ENCODE measurements at places on chromosomes 1 and 21.

GRCh38 chr1:198467907-198468306 is 72.6 kb downstream of the ATP6V1G3 start:
- DNase-seq = no peak

DNA sequence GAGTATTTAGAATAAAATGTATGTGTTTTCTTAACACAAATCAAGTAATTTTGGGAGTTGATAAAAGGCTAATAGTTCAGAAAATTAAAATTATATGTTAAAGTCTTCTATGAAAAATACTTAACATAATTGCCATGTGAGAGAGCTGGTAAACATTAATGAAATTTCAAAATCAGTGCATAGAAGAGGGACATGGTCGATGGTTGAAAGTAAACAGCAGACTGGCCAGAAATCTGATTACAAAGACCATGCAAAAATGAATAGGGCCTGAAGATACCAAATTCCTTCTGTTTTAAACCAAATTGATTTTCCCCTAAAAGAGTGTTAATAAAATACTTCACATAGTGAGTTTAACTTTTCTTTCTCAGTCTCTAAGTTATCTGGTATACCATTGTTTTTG is 128.3 kb downstream of the GABPA start:
- no peak for DNase-seq

GRCh38 chr1:51499694-51500093 is 19.4 kb downstream of the EPS15 start:
- DNase-seq = no peak

- no peak for DNase-seq
These were observed 1.4 kb upstream of the DENND2C start for GRCh38 chr1:114671011-114671938.

DNA sequence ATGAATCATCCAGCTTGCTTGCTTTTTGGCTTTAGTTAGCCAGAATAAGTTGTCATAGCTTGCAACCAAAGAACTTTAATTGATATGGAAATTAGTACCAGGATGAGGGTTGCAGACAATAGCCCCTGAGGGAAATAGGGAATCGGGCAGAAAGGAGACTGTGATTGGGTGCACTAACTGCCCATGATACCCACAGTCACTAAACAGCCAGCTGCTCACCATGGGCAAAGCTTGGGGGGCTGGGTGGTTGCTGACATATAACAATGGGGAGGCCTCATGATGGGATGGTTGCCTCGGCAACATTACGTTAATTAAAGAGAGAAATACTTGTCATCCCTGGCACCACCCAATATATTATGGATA is 17.8 kb upstream of the PLA2G2E start:
- DNase-seq = no peak

DNA sequence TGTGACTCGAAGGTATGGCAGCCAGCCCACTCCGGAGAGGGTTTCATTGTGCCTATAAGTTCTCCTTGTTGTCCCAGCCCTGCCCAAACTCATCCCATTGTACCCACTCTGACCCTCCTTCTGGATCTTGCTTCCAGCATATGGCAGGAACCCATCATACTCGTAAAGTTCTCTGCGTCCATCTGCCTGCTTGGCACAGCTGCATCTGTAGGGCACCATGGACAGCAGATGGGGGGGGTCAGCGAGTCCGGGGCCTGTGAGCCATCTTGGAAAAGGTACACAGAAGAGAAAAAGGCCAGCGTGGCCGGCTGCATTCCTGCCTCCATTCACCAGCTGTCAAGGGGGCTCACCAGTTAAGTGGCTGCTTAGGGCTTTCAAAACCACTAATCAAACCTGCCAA is 94.9 kb upstream of the IGSF21 start:
- peak; percentile 64 for DNase-seq

DNA sequence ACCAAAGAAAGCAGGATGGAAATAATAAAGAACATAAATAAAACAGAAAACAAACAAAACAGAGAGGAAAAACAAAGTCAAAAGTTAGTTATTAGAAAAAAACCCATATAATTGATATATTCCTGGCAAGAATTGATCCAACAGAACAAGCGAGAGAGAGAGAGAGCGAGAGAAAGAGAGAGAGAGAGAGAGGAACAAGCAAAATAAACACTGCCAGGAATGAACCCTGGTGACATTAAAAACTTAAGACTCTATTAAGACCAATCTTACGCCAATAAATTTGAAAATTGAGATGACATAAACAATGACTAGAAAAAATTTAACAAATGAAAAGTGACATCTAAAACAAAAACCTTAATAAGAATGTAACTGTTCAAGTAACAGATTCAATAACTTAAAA is 64.1 kb downstream of the COP1 start:
- DNase-seq = no peak

DNA sequence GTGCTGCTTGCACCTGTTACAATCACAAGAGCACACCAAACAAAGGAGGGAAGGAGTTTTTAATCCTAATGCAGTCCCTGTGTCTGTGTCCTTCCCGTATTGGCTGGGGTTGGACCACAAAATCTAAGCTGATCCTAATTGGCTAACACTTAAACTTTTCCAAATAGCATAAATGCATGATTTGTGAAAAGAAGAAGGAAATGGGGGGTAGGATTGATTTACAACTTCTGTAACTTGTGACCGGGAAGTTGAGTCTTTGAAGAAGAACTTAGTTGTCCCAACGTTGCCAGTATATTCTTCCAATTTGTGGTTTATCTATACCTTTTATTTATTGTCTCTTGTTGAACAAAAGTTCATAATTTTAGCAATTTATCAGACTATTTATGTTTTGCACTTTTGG is 11.8 kb upstream of the IPP start:
- no peak for DNase-seq

DNA sequence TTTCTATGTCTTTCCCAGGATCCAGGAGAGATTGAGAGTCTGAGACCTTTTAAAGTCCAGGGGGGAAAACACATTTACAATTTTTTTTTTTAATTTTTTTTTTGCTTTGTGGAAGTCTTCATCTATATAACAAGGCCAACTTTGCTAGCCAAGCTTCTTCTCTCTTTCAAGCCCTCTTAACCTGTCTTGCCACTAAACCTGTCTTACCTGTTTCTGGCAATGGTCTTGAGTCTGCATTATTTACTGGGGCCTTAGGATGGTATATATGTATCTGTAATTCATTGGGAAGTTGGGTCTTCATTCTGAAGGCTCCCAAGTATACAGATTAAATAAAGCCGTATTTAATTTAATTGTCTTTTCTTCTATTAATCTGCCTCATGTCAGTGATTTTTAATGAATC is 750.9 kb upstream of the B3GALT2 start:
- DNase-seq = no peak

DNA sequence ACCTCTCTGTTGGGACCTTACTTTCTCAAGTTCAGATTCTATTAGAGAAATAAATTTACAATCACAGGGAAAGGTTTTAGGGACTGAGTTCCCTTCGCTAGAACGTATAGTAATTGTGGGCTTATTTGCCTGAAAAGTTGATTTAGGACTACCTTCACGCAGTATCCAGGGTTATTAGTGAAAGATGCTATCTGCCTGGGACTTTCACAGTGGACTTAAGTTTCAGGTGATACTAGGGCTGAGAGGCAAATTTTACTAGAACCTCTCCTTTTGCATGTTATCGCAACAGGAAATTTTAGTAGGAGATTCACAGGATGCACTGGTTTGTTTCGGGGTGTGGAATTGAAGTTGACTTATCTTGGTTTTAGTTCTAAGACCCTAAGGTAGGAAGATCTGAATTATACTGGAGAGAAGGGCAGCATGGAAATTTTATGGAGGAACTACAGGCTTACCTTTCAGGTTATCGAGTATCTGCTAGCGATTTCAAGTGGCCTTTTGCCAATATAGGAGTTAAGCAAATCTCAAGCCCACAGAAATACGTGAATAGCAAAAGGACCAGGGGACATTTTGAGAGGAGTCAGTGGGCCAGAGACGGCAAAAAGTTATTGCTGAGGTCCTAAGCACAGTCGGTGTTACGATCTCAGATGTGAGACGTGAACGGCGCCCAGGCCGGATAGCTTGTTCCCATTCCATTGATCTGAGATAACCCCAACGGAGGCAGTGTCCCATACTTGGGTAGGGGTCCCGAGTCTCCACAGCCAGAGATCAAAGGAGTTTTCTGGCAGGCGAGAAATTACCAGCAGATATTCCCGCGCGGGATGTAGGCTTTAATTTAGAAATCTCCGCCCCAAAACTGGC is 723 bp upstream of the GNAI3 start:
- no peak for DNase-seq

DNA sequence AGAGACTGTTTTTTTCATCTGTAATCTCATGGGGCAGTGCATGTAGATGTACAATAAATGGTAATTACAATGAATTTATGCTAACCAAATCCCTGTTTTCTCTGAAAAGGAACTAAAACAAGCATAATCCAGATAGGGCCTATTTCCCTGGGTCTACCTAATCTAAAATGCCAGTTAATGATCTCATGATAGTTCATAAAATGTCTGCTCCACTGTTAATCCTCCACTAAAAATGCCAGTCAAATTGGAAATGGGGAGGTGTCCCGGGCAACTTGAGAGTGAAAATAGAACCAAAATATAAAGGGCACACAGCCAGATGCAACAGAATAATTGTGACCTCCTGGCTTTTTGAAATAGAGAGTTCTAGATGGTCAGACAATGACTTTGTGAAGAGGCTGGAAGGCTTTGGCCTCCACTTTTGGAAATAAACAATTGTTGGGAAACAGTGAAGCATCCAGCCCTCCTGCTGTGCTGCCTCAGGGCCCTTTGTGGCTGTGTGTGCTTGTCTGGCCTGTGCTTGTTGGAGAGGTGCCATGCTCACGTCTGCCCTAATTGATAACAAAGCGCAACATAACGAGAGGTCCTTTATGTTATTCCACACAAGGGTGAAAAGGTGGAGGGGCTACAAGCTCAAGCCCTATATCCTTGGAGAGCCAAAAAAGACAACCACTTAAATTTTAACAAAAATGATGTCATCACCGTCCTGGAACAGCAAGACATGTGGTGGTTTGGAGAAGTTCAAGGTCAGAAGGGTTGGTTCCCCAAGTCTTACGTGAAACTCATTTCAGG is 97.7 kb downstream of the ATP5PO start:
- no peak for DNase-seq

DNA sequence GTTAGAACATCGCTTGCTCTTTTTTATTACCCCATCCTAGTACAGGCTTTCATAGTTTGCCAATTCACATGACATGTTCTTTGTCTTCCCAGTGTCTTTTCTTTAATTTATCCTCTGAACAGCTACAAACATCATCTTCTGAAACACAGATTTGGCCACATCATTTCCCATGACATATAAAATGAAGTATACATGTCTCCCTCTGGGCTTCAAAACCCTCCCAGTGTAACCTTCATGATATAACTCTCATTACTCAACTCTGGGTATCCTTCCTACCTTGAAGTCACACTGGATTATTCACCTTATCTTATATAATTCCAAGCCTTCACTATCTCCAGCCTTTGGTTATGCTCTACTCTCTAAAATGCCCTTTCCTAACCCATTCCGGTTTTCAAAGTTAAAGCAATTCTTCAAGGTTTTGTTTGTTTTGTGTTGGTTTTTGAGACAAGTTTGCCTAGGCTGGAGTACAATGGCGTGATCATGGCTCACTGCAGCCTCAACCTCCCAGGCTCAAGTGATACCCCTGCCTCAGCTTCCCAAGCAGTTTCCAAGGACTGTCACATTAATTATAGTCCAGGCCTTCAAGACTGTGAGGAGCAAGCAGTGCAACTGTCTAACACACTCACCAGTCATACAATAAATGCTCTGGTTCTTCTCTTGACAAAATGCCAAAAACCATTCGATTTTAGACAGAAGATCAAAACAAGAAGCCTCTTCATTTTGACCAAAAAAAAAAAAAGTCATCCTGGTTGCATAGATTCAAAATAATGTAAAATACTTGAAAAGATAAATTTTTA is 5.8 kb downstream of the RGS1 start:
- DNase-seq = no peak

DNA sequence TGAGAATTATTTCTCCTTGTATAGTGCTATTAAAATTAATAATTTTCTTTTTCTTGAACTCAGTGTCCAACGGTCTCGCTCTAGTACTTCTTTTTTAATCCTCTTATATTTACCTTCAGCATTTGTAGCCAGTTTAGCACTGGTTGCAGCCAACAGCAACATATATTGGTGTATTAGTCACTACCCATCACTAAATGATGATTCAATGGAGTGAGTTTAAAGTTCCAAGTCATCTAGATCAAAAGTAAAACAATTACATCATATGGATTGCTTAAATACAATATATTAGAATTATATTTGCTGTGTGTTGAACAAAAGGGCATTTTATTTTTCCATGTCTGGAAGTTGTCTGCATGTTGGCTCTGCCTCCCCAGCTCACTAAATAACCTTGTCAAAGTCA is 591.8 kb downstream of the ADGRL2 start:
- no peak for DNase-seq

DNA sequence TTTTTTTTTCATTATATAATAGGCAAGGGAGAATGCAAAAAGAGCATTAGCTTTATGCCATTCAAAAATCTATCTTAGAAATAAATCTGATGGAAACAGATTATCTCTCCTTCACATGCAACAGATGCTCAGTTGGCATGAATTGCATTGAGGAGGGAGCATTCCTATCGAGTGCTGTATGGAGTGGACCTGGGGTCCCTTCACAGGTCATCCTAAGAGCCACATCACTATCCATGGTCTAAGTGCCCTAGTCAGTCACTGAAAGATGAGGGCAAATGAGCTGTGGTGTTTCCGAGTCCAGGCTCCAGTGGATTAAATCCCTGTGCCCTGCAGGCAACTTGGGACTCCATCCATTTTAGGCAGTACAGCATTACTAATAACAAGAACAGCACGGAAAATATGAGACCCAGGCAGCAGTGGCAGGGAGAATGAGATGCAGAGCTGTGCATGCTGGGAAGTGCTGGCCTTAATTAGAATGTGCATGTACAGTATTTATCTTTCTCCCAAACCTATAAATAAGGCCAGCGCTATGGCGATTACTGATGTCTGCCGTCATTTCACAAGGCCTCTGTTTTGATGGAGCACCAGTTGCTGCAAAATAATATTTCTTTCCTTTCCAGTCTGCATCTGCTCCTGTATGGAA is 512.3 kb upstream of the PLXNA2 start:
- no peak for DNase-seq

DNA sequence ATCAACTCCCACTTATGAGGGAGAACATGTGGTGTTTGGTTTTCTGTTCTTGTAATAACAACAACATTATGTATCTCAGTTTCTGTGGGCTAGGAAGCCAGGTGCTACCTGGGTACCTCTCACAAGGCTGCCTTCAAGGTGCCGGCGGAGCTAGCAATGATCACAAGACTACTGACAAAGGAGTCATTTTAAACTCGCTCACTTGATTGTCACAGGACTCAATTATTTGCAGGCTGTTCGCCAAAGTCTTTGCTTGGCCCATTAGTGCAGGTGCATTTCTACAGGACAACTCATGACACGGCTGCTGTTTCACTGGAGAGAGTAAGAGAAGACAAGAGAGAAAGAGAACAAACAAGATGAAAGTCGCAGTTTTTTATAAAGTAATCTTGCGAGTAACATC is 1237.4 kb upstream of the TMPRSS15 start:
- DNase-seq = no peak

- DNase-seq = no peak
These were observed 10.2 kb upstream of the CAMK2N1 start for GRCh38 chr1:20496241-20496661.
